Panc1 (cell line): ENCODE measurements at places on chromosomes 7 and 10. TPM values are rescaled to one million over a fixed set of nuclear protein-coding genes. Genes with fewer than 3 reads are reported as not detected.

OR2A7 gene
- 0.82 TPM for total RNA-seq

NPSR1 gene
- not detected for total RNA-seq

RAB11FIP2 gene
- total RNA-seq = 18.1 TPM

ANKRD26 gene
- total RNA-seq = 6.9 TPM

GRCh38 chr10:97584060-97584797 lies at the start of gene HOGA1:
TSS of gene HOGA1 (plus strand) at chr10:97584389. CDS start at chr10:97584704, 315 bp downstream.
- DNase-seq = no peak

- DNase-seq = no peak
Observed at GRCh38 chr10:74871595-74872382, 45.4 kb downstream of the KAT6B start.

- peak; percentile 46 for DNase-seq
Observed at GRCh38 chr7:156473476-156474240, 166.9 kb upstream of the RNF32 start.

DNA sequence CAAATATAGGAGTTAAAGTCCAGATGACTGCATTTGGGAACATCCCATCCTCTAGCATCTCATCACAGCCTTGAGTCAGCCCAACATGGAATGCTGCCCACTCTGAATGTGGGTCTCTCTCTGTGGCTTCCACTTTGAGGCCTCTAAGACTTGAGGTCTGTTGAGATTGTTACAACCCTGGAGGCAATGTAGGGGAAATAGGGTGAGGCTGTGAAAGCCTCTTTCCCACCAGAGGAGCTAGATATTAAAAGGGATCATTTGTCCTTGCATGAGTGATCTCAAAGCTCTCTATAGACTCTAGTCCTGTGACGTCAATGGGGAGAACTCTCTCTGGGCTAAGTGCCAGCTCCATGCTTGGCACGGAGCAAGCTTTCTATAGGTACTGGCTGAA lies 6.4 kb upstream of the GOLGA7B start:
- no peak for DNase-seq

DNA sequence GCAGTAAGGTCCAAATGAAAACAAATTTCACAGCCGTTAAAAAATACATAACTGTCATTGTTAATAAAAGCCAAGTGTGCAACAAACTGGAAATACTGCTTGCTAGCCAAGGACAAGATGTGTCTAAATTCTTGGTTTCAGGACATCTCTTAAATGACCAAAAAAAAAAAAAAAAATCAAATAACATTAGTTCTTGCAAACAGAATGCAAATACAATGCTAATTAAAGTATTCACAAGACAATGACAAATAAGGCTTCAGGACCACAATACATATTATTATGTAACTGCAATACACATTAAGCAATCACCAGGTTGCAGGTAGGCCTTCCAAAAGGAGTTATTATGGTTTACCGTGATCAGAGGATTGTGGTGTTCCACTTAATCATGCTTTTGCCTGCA lies 3.6 kb downstream of the ARHGAP21 start:
- no peak for DNase-seq

- no peak for DNase-seq
Observed at GRCh38 chr7:103683348-103683747, 237.3 kb upstream of the SLC26A5 start.

DNA sequence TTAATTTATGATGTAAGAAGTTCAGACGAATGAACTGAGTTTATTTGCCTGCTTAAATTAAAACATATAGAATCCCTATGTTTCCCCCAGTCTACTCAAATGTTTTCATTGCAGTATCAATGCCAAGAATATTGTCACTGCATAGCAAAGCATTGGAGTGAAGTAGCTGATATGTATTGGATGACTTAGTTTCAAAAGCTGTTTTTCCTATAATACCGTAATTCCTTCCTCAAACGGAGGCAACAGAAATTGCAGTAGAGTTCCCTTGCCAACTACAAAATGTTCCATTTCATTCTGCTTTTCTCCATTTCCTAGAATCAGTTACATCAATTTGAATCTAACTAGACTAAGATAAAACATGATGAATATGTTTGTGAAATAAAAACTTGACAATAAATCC lies 174.1 kb downstream of the CNTNAP2 start:
- no peak for DNase-seq

- no peak for DNase-seq
Observed at GRCh38 chr10:129031844-129032150, 435.2 kb upstream of the MGMT start.
